NCI-H146 (cell line): ENCODE measurements at places on chromosomes 3 and 15.

DNA sequence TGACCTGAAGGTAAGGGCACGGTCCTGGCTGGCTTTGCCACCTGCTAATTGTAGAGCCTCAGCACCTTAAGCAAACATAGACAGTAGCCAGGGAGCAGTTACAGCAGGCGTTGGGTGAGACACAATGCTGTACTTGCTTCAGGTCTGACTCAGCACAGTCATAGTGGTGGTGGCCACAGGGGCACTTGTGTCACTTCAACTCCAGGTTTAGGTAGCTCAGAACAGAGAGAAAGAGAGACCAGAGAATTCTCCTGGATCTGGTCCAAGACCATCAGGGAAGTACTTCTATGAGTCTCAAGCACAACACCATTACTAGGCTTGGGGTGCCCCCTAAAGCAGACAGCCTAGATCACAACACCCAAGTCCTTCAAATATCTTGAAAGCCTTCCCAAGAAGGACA lies 204.4 kb downstream of the OTOL1 start:
- no peak for DNase-seq

- DNase-seq, result no peak
Measured at GRCh38 chr15:45225506-45226273, 26.3 kb upstream of the SLC28A2 start.

GRCh38 chr3:162994165-162994564 lies 1497.6 kb downstream of the OTOL1 start:
- no peak for DNase-seq

GRCh38 chr15:91184441-91184840 lies 84.4 kb downstream of the SV2B start:
- DNase-seq, result no peak

- DNase-seq, result no peak
Measured at GRCh38 chr15:74405823-74406222, 27.9 kb downstream of the SEMA7A start.

GRCh38 chr3:52710512-52710911 lies 4.6 kb downstream of the SPCS1 start:
- no peak for DNase-seq
